ENCODE measurements at places on chromosomes 16 and 17.

GRCh38 chr17:66679631-66680517 lies 155.0 kb upstream of the CACNG5 start:
- DNase-seq, result no peak

- no peak for DNase-seq
These were observed 15.9 kb upstream of the LGALS9 start for GRCh38 chr17:27615121-27615520.

GRCh38 chr17:32007463-32008298 lies 498 bp downstream of the LRRC37B start:
- peak; percentile 39 for DNase-seq

DNA sequence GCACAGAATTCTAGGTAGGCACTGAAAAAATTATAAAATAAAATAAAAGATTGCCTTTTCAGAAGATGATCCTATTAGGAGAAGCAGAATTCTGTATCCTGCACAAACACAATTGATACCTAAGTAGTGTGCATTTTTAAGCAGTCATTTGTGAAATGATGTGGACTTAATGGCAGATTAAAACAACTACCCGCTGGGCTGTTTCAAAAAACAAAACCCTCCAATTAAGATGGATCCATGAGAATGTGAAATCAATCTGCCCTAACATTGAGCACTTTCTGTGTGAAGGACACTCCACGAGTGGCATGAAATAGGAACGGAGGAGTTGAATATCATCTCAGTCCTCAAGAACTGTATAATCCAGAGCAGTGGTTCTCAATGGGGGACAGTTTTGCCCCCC lies 1012.8 kb upstream of the EEF2KMT start:
- no peak for DNase-seq

GRCh38 chr17:34252444-34253138 lies 2.5 kb upstream of the CCL2 start:
- no peak for DNase-seq

- DNase-seq, result peak; percentile 34
These were observed 19.0 kb downstream of the MED24 start for GRCh38 chr17:40035162-40035559.

DNA sequence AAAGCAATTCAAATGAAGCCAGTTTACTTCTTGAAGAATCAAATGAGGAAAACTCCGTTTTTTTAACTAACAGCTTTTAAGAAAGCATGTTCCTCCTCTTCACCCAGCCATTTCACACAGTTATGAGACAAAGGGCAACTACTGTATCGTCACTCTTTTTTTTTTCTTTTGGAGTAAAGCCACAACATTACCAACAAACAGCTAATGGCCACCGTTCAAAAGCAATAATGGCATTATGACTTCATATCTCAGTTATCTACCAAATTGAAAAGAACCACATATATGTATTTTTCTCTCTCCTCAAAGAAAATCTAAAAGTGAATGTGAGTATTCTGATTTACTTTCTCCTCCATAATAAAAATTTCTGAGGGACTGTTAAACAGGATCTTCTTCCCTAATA lies 14.5 kb downstream of the GRB2 start:
- no peak for DNase-seq

DNA sequence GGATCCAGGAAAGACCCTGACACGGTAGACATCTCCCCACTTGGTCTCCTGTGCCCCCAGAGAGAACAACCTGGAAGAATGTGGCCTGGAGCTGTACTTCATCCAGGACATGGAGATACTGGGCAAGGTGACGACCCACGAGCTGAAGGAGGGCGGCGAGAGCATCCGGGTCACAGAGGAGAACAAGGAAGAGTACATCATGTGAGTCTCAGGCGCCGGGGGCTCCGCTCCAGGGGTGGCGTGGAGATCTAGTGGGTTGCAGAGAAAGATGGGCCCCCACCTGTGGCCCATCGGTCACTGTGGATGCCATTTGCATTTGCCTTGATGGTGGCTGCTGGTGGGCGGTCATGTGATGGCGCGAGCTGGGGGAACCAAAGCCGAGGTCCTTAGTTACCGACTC lies 14.9 kb upstream of the CLEC18A start:
- DNase-seq, result no peak

DNA sequence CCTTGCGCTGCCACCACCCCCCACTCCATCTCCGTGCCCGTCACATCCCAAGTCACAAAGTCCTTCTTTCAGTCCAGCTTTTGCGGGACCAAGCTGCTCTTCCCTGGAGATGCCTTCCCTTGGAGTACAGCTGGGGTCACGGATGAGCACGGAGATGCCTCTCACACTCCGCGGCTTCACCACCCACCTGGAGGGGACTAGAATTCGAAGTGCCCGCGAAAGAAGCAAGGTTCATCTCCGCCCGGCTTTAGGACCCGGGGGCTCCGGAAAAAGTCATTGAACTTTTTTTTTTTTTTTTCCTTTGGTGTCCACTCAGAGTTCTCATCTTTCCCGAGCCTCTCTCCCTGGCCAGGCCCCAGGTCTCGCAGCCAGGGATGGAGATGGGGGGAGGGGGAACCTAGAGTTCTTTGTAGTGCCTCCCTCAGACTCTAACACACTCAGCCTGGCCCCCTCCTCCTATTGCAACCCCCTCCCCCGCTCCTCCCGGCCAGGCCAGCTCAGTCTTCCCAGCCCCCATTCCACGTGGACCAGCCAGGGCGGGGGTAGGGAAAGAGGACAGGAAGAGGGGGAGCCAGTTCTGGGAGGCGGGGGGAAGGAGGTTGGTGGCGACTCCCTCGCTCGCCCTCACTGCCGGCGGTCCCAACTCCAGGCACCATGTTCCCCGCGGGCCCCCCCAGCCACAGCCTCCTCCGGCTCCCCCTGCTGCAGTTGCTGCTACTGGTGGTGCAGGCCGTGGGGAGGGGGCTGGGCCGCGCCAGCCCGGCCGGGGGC lies at the start of gene FKBP10:
Gene FKBP10 (plus strand): TSS at position 624 of the 771 bp plus-strand sequence. CDS start 31 bp downstream, at position 655.
- DNase-seq, result peak; percentile 79

GRCh38 chr17:68592009-68592408 lies 9.2 kb downstream of the FAM20A start:
- DNase-seq, result no peak

DNA sequence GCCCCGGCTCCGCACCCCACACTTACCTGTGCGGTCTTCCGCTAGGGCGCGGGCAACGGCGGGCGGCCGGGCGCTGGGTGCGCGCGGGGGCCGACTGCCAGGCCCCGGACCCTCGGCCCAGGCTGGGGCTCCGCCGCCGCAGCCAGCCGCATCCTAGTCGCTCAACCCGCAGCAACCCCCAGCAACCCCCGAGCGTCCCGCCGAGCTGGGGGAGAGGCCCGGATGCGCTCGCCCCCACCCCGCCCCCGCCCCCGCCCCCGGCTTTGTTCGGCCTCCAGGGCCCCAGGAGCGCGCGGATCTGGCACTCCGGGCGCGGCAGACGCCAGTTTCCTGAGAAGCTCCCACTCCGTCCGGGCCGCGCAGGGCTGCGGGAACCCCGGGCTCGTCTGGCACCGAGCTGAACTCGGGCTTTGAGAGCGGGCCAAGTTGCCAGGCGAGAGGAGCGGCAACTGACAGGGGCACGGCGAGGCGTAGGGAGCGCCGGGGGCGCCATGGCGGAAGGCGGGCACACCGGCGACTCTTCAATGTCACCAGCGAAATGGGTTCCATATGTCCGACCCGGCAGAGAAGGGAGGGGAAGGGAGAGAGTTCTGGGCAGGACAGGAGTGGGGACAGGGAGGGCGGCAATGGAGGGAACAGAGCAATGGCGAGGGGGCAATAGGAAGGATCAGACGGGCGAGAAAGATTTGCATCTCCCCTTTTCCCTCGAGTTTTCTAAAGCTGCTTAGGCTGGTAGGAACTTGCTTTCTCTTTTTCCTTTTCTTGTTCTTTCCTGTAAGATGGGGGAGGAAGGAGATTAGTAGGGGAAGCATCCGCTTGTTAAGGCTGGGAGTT lies 13.7 kb downstream of the HOXB4 start:
- DNase-seq, result no peak

DNA sequence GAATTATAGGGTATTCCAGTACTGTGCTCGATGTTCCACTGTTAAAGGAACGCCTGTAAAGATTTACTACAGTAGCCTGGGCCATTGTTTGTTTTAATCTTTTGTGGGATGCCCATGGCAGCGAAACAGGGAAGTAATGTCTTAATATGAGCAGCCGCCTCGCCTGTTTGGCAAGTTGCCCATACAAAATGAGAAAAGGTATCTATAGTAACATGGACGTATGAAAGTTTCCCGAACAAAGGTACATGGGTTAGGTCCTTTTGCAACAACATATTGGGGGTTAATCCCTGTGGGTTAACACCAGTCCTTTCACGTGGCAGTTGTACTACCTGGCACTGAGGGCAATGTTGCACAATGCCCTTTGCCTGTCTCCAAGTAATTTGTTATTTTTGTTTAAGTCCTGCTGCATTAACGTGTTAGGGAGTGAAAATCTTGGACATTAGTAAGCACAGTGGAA lies 21.1 kb upstream of the TMC5 start:
- no peak for DNase-seq

DNA sequence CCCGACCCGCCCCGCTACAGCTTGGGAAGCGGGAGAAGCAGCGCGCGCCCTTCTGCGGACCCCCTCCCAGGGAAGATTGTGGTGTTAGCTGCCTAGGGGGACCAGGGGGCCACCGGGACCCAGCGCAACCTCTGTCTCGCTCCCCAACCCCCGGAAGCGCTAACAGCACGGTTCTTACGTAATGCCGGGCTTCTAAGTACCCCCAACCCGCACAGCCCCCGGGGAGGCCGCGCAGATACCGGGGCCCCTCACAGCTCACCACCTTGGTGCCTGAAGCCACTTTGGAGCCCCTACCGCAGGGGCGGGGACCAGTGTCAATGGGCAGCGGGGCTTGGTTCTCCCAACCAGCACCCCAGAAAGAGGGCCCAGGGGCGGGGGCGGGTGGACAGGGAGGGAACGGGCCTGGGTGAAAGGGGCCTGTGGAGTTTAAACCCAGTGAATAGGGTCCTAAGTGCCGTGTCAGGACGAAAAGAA lies 348 bp downstream of the MPP2 start:
- DNase-seq, result no peak

DNA sequence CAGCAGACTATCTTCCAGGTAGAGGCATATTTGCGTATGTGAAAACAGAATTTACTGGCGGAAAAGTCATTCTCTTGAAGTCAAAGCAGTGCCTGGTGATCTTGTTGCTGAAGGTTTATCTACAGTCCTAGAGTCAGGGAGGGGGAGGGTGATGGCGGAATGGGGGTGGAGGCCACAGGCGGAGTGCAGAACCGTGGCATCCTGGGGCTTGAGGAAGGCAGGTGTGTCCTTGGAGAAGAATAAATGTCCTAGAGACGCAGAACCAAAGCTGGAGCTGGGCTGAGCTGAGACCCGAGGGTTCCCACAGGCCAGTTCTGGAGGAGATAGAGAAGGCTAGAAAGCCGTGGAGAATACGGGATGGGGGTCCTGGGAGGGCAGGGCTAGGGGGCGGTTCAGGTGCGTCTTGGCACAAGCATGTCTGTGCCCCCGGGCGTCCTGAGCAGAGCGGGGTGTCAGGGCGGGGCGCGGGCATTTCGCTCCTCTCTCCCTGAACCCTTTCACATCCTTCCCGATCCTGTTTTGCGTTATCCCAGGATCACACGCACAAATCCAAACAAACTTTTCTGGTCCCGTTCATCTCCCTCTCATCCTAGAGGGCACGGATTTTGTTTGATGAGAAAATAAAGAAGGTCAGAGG lies 76.9 kb upstream of the CREBBP start:
- DNase-seq, result no peak

DNA sequence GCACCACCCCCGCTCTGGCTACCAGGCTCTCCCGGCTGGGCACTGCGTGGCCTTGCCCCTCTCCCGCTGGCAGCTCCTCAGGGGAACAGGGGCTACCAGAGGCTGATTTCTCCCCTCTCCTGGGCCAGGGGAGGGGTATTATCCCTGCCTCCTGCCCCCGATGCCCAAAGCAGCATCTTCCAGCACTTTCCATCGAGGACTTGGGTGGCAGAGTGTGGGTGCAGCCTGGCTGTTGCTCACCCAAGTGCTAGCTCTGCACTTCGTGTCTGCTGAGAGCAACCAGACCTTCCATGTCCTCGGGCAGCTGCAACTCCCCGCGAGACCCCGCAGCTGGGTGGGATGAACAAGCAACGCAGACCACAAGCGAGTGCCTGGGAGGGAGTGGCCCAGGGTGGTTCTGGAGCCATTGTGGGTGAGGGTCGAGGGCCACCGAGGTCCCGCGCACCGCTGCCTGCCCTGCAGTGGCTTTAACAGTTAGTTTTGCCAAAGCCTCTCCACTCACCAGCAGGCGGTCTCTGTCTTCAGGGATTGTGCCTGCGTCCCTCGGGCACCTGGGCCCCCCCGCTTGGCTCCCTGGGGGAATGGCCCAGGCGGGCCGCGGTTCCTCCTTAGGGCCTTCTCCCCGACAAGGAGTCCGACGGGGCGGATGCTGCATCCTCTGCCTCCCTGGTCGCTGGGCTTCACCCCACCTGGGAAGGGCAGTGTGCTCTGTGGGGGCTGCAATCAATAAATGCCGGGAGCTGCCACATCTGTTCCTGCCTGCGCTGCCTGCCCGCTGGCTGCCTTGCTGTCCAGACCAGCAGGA lies 8.4 kb downstream of the SLC25A10 start:
- DNase-seq, result no peak

GRCh38 chr16:24838554-24839266 lies 7.1 kb upstream of the SLC5A11 start:
- DNase-seq, result no peak

DNA sequence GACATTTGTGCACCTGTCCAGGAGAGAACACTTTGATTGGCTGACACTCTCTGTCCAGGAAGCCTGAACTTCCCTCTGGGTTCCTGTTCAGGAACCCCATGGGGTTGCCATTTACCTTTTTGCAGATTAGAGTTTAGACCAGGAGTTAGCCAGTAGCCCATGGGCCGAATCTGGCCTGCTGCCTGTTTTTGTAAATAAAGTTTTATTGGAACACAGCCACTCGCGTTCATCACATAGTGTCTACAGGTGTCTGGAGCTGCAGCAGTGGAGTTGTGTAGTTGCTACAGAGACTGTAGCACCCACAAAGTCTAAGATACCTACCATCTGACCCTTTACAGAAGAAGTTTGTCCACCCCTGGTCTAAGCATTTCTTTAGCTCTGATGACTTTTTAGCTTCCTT lies 70.9 kb downstream of the ABCC1 start:
- DNase-seq, result no peak

- DNase-seq, result no peak
These were observed 15.8 kb downstream of the C16orf46 start for GRCh38 chr16:81061307-81061640.

GRCh38 chr16:23687034-23687808 lies 8.5 kb downstream of the PLK1 start:
- no peak for DNase-seq

DNA sequence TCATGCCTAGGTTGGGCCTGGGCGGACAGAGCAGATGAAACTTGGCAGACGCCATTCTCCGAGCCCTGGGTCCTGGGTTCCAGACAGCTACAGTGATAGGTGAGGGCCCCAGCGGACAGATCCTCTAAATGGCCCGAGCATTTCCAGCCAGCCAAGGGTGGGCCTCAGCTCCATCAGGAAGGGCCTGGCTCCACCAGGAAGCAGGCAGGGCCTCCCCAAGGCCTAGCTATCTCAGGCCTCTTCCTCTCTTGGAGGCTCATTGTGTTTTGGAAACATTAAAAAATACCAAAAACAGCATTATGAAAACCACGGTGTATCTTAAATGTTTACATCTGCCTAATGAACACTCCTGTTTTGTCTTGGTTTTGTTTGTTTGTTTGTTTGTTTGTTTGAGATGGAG lies 38.2 kb upstream of the SBK1 start:
- no peak for DNase-seq
